ENCODE measurements at places on chromosomes 12 and 14.

GRCh38 chr12:131599190-131600159, 111.4 kb upstream of the SFSWAP start:
- DNase-seq = no peak

- no peak for DNase-seq
These were observed 87.6 kb upstream of the SSTR1 start for GRCh38 chr14:38120109-38120508.

DNA sequence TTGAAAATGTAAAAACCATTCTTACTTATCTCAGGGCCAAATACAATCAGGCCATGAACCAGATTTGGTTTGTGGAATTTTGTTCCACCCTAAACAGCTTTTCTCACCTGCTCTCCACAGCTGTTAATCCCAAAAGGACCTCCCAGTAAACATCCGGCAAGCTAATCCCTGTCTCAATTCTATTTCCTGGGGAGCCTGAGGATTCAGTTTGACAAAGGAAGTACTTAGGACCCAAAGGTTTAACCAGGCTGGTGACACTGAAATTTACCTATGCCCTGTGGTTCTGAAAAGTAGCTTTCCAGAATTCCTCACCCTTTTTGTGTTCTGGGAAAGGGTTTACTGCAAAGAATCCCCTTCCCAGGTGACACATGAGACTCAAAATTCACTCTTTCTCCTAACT, 15.0 kb downstream of the CAPZA3 start:
- DNase-seq = no peak

DNA sequence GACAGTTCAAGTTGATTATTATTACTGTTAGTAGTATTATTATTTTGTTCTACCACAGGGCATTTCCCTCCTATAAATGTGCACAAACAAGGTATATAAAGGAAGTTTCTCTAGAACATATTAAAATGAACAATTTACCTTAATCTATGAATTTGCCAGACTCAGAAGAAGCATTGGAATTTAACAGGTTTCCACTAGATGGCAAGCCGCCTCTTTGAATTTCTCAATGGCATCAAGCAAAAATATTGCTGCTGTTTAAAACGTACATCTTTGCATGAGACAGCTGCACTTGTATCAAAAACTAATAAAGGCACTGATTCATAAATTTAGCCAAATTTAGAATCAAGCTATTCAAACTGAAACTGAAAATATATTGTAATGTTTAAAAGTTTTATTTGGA, 34.6 kb upstream of the MIS18BP1 start:
- DNase-seq = no peak

GRCh38 chr12:108612788-108613282, 15.0 kb upstream of the TMEM119 start:
- no peak for DNase-seq

DNA sequence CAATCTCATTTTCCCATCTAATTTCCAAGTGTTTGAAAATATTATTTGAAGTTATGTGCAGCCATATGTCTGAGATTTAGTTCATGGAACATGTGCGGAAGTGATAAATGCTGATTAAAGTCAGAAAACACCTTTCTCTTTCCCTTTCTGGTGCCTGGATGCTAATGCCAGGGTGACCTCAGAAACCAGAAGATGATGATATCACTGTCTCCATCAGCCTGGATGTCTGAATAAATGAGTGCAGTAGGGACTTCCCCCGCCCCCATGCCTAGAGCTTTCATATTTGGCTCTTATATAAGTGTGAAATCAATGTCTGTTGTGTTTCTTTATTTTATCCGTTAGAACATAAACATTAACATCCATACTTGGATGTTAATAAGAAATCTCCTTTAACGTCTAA, 261.9 kb upstream of the LRIG3 start:
- no peak for DNase-seq

- no peak for DNase-seq
These were observed 28.2 kb downstream of the NEK9 start for GRCh38 chr14:75098682-75099081.

DNA sequence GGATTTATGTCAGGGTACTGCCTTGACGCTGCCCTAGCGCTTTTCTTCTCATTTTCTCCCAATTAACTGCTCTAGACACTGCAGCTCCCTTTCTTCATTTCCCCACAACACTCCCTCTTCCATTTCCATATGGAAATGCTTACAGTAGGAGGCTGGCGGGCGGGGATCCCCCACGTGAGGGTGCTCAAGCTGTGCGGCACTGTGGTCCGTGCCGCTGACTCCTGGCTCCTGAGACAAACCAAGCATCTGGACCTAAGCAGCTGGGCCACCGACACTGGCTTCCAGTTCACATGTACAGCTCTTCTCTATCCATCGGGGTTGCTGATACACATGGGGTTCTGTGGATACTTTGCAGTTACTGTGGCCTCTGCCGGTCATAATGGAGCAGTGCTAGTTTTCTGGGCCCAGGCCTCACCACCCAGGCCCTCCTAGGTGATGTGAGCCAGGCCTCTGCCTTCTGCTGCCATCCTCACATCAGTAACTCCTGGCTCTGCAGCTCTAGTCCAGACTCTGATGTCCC, 20.2 kb downstream of the TCHP start:
- no peak for DNase-seq

GRCh38 chr12:29552324-29552927, 54.9 kb upstream of the OVCH1 start:
- peak; percentile 76 for DNase-seq

- peak; percentile 77 for DNase-seq
These were observed 1.3 kb downstream of the ZC3H10 start for GRCh38 chr12:56119361-56119796.

GRCh38 chr12:52193991-52194390, 2.2 kb upstream of the KRT80 start:
- no peak for DNase-seq

DNA sequence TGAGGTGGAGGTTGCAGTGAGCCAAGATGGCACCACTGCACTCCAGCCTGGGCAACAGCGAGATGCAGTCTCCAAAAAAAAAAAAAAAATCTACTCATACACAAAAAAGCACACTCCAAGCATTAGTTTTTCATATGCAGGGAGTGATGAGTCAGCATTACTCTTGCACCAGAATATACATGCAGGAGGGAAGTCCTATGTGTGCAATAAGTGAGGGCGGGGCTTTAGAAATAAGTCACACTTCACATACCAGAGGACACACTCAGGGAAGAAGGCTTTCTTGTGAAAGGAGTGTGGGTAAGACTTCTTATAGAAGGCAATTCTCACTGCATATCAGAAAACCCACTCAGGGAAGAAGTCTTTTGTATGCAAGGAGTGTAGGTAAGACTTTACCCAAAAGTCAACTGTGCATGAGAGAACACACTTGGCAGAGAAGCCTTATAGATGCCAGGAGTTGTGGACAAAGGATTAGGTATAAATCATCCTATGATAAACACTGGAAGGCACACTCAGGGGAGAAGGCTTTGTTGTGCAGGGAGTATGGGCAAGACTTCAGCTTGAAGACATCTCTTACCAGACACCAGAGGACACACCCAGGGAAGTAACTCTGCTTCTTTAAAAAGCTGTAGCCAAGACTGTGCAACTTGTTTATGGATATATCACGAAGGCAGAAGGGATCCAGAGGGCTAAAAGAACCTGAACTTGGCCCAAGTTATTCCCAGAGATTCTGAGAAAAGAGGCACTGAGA, 50.5 kb downstream of the ATF7 start:
- no peak for DNase-seq

All from activated CD8-positive, alpha-beta memory T cell treated with anti-CD3 and anti-CD28 coated beads for 24 hours (primary cell).